ENCODE measurements at places on chromosomes 2 and 18. TPM values are rescaled to one million over a fixed set of nuclear protein-coding genes. Genes with fewer than 3 reads are reported as not detected.

- DNase-seq, result no peak
Observed at GRCh38 chr18:48847807-48848486, 102.8 kb downstream of the SMAD7 start.

DNA sequence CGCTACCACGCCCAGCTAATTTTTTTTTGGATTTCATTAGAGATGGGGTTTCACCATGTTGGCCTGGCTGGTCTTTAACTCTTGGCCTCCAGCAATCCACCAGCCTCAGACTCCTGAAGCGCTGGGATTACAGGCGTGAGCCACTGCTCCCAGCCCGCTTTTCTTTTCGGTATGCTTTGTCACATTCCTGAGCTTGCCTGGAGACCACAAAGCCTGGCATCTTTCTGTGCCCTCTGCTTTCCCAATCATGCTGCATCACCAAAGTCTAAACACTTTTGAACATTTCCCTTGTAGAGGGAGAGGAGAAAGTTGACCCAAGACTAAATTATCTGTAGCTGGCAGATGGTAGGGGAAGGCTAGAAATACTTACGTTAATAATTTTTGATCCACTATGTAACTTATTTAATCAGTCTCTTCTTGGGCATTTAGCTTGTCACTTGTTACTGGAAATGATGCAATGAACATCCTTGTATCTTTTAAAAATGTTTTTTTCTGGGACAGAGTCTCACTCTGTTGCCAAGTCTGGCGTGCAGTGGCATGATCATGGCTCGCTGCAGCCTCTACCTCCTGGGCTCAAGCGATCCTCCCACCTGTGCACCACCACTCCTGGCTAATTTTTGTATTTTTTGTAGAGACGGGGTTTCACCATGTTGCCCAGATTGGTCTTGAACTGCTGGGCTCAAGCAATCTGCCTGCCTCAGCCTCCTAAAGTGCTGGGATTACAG lies 2.7 kb upstream of the NPC1 start:
- no peak for DNase-seq

GRCh38 chr18:11909061-11909455 lies 941 bp upstream of the MPPE1 start:
- DNase-seq, result no peak

DNA sequence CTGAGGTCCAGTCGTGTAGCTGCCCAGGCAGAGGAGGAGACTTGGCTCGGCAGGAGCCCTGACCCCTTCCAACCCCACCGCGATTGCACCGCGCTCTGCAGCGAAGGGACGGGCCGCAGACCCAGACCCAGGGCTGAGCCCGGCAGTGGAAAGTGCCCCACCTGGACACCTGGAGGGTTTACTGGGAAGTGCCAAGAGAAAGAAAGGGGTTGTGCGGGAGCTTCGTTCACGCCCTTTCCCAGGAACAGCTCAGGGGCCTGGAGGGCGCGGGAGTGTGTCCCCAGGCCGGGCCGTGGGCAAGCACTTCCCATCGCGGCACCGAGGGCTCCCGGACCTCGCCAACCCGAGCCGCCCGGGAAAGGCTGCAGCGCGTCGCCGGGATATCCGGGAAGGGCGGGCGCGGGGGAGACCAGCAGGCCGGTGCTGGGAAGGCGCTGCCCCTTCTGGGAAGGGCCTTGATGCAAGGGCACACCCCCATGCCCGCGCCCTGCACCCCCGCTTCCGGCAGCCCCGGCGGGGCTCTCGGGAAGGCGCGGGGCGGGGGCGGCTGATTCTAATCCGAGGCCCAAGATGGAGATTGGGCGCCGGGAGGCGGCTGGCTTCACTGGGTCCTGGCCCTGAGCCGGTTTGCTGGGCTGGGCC lies 36.1 kb upstream of the MRPL33 start:
- DNase-seq, result no peak

DNA sequence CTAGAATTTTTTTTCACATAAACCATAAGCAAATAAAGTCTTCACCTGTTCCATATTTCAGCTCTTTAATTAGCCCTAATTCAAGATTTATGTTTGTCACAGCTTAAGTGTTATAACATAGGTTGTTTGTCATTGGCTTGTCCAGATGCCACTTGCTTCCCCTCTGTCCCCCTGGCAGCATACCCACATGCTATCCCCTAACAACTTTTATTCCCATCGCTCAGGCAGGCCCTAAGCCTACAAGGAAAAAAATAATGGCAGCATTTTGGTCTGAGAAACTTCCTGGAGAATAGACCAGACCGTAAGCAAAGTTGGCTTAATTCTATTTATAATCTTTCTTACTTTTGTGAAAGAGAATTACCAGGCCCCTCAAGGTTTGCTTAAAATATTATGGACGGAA lies 173.9 kb downstream of the DNAH6 start:
- no peak for DNase-seq

DNA sequence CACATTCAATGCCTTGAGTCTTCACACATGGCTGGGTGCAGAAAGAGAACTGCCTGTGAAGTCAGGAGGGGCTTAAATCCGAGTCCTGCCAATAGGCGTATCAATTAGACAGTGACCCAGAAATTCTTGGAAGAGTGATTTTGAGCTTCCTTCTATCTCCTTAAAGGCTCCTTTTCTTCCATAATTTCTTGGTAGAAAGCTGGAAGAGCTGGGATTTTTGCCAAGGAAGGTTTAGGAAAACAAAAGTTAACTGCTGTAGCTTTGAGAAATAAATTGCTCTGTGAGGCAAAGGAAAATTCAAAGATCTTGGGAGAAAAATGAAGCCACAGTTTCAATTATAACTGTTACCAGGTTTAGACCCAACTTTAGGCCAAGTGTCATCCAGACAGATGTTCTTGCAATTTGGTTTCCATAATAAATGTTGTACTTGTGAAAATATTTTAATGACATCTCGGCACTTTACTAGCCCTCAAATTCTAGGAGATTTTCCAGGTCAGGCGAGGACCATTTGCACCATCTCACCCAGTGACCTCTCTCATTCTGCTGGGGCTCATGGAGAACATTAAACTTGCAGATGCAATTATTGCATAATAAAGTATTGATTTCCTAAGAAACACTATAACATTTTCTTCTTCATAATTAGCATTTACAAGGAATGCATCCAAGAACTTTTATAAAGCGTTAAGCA lies 329.7 kb upstream of the MEIS1 start:
- DNase-seq, result no peak

DNA sequence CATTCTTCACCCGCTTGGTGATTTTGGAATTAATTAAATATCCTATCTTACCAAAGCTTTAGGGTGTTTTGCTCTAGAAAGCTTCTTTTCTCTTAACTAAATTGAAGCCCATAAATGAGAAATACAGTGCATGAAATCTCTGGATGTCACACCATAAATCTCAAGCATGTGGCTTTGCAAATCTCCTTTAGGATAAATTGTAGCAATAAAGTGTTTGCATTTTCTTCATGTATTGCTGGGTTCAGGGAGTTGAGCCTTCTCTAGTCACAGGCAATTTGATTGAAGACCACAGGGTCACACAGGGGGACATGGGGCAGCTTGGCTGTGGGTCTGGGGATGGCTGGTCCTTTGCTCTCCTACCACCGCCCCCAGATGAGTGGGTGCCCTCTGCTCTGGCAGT lies 364.2 kb downstream of the CLIP4 start:
- no peak for DNase-seq

- no peak for DNase-seq
Observed at GRCh38 chr18:35024965-35025364, 16.2 kb upstream of the MAPRE2 start.

DNA sequence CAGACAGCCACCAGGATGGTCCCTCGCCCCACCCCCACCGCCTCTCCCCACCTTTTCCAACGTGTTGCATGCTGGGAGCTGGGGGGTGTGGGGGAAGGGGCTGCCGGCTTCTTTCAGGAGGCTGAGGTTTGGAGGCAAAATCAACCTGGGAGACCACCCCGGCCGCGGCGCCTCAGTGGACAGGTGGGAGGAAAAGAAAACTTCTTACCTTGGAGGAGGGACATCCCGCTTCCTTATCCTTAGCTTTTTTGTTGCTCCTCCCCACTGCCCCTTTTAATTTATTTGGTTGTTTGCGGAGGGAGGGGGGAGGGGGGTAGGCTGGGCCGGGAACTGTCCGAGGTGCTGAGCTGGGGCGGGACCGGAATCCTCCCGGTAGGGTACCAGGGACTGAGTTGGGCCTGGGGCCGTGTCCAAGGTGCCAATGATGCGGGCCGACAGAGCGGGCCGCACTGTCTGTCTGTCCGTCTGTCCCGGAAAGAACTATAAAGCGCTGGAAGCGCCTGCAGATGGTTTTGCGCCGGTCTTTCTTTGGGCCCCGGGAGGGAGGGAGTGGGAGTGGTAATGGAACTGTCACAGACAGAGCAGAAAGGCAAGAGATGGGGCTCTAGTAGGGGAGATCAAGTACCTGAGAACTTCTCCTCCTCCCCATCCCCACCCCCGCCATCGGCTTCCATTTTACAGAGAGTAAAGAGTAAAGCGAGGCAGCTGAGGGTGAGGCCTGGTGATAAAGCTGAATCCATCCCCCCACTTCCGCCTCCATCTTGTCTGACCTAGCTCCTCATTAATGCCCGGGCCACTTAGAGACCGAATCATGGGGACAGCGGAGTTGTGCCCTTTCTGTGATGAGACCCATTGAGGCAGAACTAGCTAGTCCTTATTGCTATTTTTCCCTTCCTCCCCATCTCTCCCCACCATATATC lies 2.4 kb downstream of the CDK5R2 start:
- no peak for DNase-seq

GRCh38 chr2:151620761-151621160 lies 113.5 kb downstream of the NEB start:
- no peak for DNase-seq

DNA sequence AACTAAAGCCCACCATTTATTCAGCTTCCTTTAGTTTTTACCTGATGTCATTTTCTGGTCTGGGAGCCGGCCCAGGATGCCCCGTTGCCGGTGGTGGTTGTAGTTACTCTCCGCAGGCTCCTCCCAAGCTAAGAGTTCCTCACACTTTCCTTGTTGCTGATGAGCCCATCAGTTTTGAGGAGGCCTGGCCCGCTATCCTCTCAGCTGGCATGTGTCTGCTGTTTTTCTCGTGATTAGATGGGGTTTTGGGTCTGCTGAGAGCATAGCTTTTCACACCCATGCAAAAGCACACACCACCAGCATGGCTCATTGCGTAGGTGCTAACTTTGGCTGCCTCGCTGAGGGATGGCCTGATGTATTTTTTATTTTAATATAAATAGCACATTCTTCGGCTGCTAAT lies 72.1 kb downstream of the PSMG2 start:
- no peak for DNase-seq

DNA sequence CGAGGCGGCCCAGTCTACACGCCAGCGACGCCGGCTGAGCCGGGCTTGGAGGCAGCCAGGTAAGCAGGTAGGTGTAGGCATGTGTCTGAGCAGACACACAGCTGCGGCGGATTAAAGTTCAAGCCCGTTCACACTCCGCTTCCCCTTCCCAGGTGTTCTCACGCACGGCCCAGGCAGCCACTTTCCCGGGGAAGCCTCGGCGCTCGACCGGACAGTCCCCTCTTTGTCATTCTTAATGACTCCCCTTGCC lies 367 bp downstream of the TGFA start:
- DNase-seq, result no peak

DNA sequence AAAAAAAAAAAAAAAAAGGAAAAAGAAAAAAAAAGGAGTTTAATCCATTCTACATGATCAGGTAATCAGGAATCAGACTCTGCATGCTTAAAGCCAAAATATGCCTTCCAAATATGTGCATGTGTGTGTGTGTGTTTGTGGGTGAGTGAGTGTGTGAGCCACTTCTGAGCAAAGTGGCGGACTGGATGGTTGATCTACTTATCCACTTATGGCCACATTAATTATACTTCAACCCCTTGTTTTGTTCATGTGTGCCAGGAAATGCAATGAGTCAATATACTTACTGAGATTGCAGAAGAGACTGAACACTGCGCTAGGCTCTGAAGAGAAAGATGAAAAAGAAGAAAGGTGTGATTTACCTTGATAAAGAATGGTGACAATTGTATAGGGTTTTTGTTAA lies 586.5 kb upstream of the NXPH2 start:
- DNase-seq, result no peak

GRCh38 chr18:43533371-43533770 lies 256.1 kb upstream of the SYT4 start:
- DNase-seq, result no peak

- no peak for DNase-seq
Observed at GRCh38 chr2:136384531-136385303, 266.8 kb upstream of the CXCR4 start.

DNA sequence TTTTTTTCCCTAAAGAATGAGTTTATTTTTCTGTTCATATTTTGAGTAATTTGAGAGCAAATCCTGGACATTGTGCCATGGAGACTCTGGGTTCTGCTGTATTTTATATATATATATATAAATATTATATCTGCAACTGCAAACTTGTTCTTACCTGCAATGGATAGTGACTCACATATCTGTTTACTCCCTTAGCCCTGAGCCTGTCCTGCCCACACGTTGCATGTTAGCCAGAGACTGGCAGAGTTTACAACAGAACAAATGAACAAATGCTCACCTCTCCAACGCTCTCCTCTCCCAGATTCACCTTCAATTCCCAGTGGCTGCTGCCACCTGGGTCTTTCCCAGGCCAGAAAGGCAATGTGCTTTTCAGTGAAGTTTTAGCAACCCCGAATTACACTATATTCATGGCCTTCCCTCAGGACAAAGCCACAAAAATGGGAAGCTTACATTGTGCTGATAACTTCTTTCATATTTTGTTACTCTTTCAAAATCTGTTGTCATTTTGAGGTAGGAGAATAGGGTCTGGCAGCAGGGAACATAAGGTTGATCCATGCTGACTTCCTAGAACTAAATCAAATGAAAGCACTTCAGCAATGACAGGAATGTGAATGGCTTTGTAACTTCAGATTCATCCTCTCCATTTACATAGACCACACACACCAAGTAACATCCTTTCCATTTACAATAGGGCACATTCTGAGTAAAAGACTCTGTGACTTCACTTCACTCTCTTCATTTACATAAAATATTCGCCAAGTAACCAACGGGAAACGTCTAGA lies 105.4 kb upstream of the FAM110C start:
- DNase-seq, result no peak

DNA sequence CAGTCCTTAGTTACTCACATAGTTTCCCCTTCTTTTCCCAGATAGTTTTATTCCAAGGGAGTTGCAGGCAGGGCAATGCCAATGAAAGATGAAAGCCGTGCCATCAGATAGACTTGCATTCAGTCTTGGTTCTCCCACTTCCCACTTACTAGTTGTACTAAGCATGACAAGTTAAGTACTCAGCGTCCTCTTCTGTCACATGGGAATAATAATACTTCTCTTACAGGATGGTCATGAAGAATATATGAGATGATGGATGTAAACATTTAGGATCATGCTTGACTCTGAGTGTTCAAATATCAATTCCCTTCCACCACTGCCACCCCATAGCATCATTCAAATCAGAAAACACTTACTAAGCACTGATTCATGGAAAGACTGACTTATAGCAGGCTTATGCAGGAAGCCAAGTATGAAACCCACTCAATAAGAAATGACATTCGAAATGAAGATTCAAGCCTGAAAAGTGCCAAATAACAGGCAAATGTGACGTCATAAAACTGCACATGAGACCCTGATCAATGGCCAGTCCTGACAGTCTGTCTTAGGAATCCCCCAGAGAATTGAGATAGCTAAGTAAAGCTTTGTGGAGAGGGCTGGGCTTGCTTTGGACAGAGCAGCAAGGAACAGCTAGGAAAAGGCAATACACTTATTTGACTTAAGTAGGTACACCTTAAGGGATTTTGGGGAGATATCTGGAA lies 11.1 kb upstream of the EVA1A start:
- no peak for DNase-seq

Gene CYS1
- 0.04 TPM for total RNA-seq

Gene AFF3
- total RNA-seq, result under 0.01 TPM

Gene ITGA4
- total RNA-seq, result 1.6 TPM

Gene MAP2
- total RNA-seq, result 24.9 TPM

Gene LNPK
- total RNA-seq, result 12.4 TPM

Gene HOXD10
- total RNA-seq, result not detected

Gene CHST9
- not detected for total RNA-seq

Measured in pulmonary artery endothelial cell (primary cell).